ENCODE measurements at places on chromosomes 7 and 10. TPM values are rescaled to one million over a fixed set of nuclear protein-coding genes. Genes with fewer than 3 reads are reported as not detected.

SORBS1 gene
- total RNA-seq, result 2.8 TPM

PTF1A gene
- not detected for total RNA-seq

MMD2 gene
- total RNA-seq, result not detected

FXYD4 gene
- total RNA-seq, result not detected

BAIAP2L1 gene
- total RNA-seq, result 55.8 TPM

HOXA7 gene
- total RNA-seq, result not detected

GJD4 gene
- total RNA-seq, result not detected

FAM53B gene
- total RNA-seq, result 12.5 TPM

RRP12 gene
- total RNA-seq, result 52.6 TPM

ARHGAP22 gene
- total RNA-seq, result 1.0 TPM

ADO gene
- 32.3 TPM for total RNA-seq

SPACDR gene
- total RNA-seq, result 4.5 TPM

ARL4A gene
- 31.9 TPM for total RNA-seq

KLLN gene
- 0.81 TPM for total RNA-seq

PHYH gene
- total RNA-seq, result 30.4 TPM

VSTM2A gene
- not detected for total RNA-seq

SFTPA1 gene
- not detected for total RNA-seq

CPEB3 gene
- total RNA-seq, result 2.8 TPM

RTKN2 gene
- 26.7 TPM for total RNA-seq

CLIP2 gene
- total RNA-seq, result 22.9 TPM

ZNF853 gene
- 10.1 TPM for total RNA-seq

WNT8B gene
- total RNA-seq, result not detected

WDR86 gene
- total RNA-seq, result not detected

CTNNA3 gene
- total RNA-seq, result not detected

NOBOX gene
- total RNA-seq, result not detected

CHCHD2 gene
- total RNA-seq, result 699 TPM
